ENCODE measurements at places on chromosomes 12 and 14.

GRCh38 chr12:87039536-87039935 lies 783.3 kb upstream of the MGAT4C start:
- no peak for DNase-seq

- DNase-seq: no peak
These were observed 327.3 kb downstream of the ALG10 start for GRCh38 chr12:34349673-34349961.

GRCh38 chr12:33602515-33602914 lies 162.9 kb upstream of the SYT10 start:
- no peak for DNase-seq

DNA sequence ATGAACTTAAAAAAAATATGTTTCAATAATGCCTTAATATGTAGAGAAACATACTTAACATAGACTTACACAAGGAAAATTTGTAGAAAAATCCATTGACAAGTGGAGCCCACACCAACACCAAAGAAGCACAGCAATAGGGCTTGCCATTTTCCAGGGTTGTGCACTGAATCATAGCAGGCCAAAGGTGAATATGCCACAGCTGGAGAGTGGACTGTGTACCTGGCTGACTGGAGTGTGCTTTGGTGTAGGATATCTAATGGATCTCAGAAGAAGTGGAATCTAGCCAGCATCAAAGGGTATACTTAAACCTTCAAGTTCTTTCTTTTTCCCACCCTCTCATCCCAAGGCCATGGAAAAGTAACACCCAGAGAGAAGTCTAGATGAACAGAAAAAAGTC lies 4.8 kb downstream of the RPL10L start:
- DNase-seq: no peak

- no peak for DNase-seq
These were observed 457.7 kb upstream of the TMEM132C start for GRCh38 chr12:127809275-127809674.

- DNase-seq: no peak
These were observed 32.5 kb upstream of the EMP1 start for GRCh38 chr12:13163868-13164635.

- DNase-seq: no peak
These were observed 91.8 kb downstream of the SLC38A1 start for GRCh38 chr12:46177025-46177424.

GRCh38 chr12:10178821-10179220 lies at the start of gene TMEM52B:
TSS of gene TMEM52B (plus strand) at chr12:10179032. CDS start at chr12:10179575, 543 bp downstream.
- DNase-seq: no peak

DNA sequence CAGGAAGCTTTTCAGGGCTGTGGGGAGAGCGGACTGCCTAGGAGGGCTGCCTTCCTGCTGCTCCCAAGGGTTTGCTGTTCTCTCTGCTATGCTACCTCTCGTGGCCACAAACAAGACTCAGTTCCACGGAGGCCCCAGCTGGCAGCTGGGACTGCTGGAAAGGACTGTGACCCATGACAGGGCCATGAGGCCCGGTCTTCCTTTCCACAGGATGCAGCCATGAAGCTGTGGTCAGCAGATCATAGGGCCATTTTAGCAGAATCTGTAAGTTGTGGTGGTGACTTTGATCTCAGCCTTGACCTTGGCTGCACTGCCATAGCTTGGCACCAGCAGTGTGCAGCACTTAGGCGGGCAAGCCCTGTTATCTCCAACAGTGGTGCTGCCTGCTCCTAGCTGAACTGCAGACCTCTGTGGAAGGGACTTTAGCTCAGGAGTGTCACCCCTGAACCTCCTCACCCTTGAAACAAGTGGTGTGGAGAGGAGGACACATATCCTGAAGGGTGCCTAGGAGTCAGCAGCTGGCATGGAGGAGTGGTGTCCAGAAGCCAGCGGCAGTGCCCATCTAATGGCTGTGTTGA lies 12.3 kb downstream of the KRT80 start:
- DNase-seq: no peak

GRCh38 chr14:104372390-104373054 lies 207.0 kb upstream of the C14orf180 start:
- DNase-seq: no peak

DNA sequence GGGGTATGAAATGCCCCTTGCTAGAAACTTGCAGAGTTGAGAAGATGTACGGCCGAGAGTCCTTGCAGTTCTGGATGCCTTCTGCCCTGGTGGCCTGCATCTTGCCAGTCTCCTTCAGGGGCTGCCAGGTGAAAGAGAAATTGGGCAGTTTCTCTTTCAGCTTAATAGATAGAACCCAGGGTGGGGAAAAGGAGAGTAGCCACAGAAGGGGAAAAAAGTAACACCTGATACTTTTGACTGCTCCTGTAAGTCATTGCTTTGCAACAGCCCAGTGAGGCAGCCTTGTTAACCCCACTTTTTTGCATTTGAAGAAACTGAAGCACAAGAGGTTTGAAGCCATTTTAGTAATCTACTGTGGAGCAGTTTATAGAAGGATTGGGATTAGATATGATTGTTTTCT lies 27.6 kb downstream of the TDP1 start:
- DNase-seq: no peak

- DNase-seq: no peak
These were observed 13.9 kb downstream of the CSRP2 start for GRCh38 chr12:76864791-76865400.

- no peak for DNase-seq
These were observed 6.6 kb downstream of the C14orf180 start for GRCh38 chr14:104585966-104586697.

DNA sequence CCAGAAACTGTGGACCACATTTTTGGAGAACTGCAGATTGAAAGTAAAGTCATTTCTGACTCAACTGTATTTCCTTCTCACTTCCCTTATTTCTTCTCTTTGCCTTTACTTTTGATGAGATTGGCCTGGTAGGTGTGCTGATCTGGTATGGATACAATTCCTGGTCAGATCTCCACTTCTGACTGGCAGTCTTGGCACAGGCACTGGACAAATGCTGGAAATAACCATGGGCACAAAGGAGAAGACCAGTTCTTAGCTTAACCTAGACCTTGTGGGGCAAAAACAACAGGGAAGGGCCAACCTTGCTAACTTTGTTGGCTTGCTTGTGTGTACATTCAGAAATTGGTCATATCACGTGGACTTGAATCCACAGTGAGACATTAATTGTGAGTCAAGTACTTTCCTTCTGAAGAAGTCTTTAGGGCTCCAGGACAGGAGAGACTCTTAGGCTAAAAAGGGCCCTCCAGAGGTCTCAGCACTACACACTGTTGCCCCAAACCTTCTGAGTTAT lies 75.0 kb downstream of the DIP2B start:
- no peak for DNase-seq

- no peak for DNase-seq
These were observed 5.6 kb upstream of the SYNJ2BP start for GRCh38 chr14:70422538-70422937.

- no peak for DNase-seq
These were observed 17.7 kb upstream of the ANP32D start for GRCh38 chr12:48454667-48455066.

DNA sequence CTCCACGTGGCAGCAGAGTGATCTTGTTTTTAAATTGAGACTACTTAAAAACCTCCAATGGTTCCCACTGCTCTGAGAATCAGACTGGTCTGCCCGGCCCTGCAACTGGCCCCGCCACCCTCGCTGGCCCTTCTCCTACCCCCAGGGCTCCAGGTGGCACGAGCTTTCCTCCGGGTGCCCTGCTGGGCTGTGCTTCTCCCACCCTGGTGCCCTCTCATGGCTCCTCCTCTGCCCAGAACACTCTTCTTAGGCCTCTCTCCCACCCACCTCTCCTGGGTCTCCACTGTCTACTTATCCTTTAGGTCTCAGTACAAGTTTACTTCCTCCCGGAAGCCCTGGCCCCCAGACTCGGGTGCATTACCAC lies 26.5 kb downstream of the CCDC92 start:
- no peak for DNase-seq

- no peak for DNase-seq
These were observed 35.7 kb downstream of the CNTN1 start for GRCh38 chr12:40727774-40728483.

DNA sequence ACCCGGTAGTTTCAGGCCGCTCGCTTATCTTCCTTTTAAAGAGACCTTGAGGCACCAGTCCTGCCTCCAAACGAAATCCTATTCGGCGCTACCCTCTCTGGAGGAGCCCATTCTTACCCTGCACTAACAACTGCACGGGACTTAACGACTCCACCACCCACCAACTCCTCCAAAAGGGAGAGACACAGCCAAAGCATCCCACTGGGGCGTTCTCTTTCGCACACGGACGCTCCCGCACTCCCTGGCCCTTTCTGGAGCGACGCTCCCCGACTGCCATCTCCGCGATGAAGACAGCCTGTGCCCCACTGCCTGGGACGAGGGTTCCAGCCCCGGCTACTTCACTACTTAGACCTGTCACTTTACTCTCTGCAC lies 650 bp downstream of the GALC start:
- DNase-seq: peak; percentile 67

DNA sequence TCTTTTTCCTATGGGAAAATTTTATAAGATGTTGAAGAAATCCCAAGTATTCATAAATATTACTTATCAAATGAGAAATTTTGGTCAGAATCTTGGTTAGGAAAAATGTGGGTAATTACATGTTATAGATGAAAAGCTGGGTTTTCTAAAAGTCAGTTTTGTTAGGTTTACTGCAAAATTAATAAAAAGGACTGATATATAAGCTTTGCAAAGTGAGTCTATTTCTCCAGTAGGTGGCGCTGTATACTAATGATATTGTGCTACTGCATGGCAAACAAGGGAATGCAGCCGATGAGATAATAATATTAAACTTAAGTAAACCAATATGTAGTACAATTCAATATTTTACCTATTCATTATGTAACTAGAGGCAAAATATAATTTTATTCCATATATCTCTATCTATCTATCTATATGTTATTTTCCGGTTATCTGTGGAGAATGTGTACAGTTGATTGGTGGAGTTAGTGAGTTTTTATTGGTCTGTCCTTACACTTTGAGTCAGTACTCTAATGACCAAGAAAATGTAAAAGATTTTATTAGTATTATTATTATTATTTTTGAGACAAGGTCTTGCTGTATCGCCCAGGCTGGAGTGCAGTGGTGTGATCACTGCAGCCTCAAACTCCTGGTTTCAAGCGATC lies 32.9 kb downstream of the MIPOL1 start:
- DNase-seq: no peak

DNA sequence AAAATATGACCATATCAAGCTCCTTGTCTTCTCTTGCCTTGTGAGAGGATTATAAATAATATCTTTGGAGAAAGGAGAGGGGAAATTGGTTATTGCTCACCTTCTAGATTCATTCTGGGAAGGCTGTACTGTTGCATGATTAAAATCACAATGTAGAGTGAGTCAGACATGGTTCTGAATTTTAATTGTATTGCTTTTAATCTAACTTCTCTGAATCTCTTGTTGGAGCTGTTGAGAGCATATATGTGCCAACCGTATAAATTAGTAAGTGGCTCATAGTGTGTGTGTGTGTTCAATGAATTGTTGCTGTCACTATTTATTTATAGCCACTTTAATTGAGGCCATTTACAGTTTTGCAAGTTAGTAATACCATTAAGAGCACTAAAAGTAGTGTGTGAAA lies 56.1 kb downstream of the KCNJ8 start:
- DNase-seq: no peak

- no peak for DNase-seq
These were observed at the start of gene IKZF4 for GRCh38 chr12:56020423-56021184. TSS of gene IKZF4 (plus strand) at chr12:56021043. CDS start at chr12:56021494, 451 bp downstream.

DNA sequence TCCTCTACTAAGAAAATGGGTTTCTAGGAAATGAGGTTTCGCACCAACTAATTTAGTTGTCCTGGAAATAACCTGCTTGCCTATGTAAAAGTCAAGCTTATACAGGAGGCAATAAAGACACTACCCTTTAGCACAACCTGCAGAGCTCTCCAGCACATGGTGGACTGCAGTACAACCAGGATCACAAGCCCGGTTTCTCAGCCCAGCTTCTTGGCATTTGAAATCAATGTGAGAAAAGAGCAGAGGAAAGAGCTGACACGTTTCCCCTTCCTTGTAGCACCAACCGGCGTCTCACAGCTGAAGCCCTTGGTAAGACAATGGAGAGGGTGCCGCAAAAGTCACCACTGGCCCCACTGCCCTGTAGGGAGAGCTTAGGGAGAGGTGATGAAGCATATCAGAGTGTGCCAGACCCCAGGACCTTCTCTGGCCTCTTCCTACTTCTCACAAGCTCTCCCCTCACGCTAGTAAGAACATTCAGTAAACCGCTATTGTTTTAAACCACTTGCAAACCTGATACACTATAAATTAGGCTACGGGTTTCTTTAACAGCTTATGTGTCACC lies 8.6 kb downstream of the SPTLC2 start:
- peak; percentile 24 for DNase-seq

DNA sequence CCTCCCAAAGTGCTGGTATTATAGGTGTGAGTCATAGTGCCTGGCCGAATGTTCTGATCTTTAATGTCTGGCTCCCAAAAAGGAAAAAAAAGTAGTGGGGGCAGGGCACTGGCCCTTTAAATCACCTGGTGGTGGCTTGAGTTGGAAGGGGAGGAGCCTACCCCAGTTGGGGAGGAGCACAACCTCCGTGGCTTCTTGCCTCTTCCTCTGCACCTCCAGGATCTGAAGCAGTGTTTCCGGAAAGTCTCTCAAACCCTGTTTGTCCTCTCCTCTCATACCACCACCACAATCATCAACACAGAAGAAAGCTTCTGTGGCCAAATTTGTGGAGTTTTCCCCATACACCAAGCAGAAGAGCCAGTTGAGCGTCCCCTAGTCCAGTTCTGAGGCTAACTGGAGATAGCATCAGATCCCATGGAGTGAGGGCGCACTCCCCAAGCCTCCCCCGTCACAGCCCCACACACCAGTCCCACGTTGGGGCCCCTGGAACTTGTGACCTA lies 24.3 kb upstream of the RCOR1 start:
- DNase-seq: no peak

GRCh38 chr14:50045039-50045711 lies 71.2 kb downstream of the VCPKMT start:
- DNase-seq: peak; percentile 89

DNA sequence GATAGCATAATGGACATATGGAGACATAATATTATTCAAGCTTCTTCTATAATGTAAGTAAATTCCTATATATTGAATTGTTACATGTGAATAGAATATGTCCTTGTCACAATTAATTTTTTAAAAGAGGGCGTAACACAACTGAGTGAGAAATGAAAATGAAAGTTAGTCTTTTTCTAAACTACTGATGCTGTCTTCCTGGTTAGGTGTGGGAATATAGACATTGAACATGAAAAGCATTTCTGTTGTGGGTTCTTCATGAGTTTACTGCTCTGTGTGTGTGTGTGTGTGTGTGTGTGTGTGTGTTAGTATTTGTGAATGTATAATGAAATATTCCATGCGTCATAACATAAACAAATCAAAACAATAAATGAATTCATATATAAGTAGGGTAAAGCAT lies 40.5 kb upstream of the RTL1 start:
- DNase-seq: no peak

- DNase-seq: no peak
These were observed 250.0 kb downstream of the GLT1D1 start for GRCh38 chr12:129103231-129103630.

- DNase-seq: no peak
These were observed 210.8 kb upstream of the NPAS3 start for GRCh38 chr14:32727832-32728231.

DNA sequence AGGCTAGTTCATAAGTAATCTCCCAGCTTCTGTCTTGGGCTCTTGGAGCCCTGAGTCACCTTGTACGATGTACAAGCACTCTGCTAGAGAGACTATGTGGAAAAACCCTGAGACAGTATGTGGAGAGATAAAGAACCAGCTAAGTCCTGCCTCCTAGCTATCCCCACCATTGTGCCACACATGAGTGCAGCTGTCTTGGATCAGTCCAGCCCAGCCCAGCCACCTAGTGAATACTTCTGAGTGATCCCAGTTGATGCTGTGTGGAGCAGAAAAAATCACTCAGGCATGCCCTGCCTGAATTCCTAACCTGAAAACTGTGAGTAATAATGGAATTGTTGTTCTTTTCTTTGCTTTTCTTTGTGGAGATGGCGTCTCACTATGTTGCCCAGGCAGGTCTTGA lies 5.1 kb upstream of the SERPINA6 start:
- DNase-seq: no peak
